Stimulated activated CD4-positive, alpha-beta T cell treated with anti-CD3 and anti-CD28 coated beads, Interleukin-1b, Interleukin-23, amount 100 ng/mL, for 4 hours (primary cell): ENCODE measurements at places on chromosomes 11 and 22.

DNA sequence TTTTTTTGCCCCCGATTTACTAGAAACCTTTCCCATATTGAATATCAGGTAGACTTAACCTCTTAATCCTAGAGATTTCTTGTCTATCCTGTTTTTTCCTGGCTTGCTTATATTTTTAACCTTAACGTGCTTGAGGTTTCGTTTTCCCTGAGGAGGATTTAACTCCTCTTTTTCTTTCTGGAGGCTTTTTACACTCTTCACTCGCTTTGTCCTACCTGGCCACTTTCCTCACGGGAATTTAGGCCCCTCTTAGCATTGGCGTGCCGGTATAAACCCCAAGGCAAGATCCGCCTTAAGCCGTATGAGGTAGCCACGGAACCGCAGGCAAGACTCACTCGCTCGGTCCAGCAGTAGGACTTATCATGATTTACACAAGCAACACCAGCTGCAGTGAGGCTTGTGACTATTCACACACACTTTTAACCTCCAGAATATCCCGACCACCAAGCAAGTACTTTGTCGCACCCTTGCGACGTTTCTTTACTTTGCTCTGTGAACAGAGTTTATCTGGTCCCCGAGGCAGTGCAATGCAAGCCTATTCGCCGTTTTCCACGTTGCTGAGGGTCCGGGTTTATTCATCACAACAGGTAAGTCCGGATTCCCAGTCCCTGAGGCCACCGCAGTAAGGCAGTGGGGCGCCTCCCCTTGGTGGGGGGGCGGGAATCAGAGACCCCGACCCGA lies 20.6 kb upstream of the ALDH3B2 start:
- DNase-seq = no peak

- no peak for DNase-seq
These were observed 3.5 kb downstream of the HTR3B start for GRCh38 chr11:113908098-113908497.

DNA sequence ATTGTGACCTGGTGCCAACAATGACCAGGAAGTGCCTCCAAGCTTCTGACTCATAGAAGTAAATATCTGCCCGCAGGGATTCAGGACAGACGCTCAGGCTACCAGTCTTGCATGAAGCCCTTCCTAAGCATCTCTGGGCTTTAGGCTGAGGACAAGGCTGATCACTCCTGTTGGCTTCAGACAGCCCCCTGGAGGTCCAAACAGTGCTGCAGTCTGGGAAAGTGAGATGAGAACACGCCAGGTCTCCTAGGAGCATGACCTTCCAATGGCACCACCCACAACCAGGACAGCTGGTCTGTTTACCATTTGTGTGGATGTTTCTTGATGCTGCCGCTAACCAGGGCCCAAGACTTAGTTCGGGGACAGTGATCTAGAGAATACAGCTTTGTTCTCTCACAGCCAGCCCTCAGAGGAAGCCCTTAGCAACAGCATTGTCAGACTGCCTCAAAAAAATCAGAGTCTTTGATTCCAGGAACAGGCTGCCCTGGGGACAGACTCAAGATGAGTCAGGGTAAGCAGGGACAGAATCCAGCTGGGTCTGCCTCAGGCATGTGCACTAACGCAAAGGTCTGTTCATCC lies 111.2 kb downstream of the ZNF280B start:
- no peak for DNase-seq

- DNase-seq = no peak
These were observed 98.0 kb upstream of the THY1 start for GRCh38 chr11:119520966-119521365.

DNA sequence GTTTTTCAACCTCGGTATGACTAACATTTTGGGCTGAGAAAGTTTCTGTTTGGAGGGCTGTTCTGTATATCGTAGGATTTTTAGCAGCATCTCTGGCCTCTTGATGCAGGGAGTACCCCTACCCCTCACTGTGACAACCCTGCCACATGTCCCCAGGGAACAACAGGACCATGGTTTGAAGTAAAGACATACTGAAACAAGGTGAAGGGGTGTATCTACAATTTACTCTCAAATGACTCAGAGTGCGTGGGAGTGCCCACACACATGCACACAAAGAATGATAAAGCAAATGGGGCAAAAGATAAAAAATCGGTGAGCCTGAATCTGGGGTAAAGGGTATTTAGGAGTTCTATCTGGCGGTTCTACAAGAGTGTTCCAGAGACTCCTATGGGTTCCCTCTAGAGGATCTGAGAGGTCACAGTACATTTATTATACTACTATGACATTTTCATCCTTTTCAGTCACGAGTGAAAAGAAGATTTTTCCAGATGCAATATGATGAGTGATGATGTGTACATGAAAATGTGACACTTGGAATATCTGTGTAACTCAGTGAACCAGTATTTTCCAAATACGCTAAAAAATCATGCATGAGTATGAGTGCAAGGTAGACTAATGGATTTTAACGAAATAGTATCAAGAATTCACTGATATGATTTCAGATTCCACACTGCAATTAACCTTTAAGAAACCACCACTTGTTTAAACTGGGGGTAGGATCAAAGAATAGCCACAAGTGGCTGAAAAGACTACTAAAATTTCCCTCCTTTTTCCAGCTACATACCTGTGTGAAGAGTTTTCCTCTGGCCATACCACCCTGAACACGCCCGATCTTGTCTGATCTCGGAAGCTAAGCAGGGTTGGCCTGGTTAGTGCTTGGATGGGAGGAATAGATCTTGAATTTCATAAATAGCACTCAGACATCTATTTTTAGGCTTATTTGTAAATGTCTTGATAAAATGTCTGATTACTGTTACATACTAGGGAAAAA lies 56.3 kb upstream of the YPEL1 start:
- peak; percentile 18 for DNase-seq

DNA sequence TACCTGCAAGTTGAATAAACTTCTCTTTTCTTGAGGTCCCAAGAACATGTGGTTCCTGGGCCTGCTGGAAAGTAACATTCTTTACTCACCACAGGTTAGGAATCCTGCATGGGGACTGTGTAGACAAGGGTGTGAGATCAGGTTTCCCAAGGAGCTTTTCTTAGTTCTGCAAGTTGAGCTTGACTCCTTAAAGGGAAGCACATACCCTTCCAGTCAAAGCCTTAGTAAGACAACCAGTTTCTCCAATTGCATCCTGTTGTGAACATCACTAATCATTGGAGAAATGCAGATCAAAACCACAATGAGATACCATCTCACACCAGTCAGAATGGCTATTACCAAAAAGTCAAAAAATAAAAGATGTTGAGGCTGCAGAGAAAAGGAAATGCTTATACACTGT lies 48.3 kb upstream of the PAK1 start:
- DNase-seq = no peak

DNA sequence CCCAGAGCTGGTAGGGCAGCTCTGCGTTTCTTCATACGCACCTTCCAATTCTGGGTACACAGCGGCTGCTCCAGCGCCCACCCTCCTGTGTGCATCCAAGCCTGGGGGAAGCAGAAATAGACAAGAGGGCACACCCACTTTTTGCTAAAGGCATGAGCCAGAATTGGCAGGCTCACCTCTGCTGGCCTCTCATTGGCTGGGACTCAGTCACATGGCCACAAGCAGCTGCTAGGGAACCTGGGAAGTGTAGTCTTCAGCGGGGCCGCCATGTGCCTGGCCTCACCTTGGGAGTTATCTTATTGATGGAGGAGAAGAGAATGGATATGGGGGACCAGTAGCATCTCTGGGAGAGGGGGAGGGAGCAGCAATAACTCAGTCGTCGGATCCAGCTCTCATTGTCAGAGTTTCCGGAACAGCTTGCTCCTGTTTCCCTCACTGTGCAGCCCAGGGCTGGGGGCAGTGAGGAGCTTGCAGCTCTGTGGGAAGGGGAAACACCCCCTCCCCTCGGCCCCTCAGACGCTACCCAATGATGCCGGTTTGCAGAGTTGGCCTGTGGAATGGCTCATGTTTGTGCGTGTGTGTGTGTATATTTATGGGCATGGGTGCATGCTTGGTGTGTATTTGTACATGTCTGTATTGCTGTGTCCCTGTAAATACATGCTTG lies 11.8 kb upstream of the MIEF1 start:
- peak; percentile 62 for DNase-seq

DNA sequence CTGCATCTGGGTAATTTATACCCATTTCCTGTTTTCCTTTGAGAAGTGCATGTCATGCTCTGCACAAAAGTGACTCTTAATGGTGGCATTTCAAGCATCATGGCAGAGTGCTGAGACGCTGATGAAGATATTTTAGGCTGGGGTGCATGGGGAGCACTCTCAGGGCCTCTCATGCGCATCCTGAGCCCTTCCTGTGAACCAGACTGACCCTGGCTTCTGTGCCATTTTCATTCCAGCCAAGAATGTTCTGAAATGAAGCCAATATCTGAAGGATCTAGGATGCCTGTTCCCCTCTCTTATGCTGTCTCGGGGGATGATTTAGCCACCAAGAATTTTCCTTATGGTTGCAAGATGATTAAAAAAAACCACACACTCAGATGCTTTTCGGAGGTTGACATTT lies 61.5 kb downstream of the MIAT start:
- DNase-seq = no peak

- DNase-seq = no peak
These were observed 68.2 kb upstream of the SESN3 start for GRCh38 chr11:95299078-95299679.
